Activated T-cell treated with anti-CD3 and anti-CD28 coated beads, Interleukin-2, amount 50 U/mL, for 72 hours (primary cell): ENCODE measurements at places on chromosomes 11 and 22.
A peak's percentile ranks its signal among the peaks of the same experiment; 100 is the strongest.

DNA sequence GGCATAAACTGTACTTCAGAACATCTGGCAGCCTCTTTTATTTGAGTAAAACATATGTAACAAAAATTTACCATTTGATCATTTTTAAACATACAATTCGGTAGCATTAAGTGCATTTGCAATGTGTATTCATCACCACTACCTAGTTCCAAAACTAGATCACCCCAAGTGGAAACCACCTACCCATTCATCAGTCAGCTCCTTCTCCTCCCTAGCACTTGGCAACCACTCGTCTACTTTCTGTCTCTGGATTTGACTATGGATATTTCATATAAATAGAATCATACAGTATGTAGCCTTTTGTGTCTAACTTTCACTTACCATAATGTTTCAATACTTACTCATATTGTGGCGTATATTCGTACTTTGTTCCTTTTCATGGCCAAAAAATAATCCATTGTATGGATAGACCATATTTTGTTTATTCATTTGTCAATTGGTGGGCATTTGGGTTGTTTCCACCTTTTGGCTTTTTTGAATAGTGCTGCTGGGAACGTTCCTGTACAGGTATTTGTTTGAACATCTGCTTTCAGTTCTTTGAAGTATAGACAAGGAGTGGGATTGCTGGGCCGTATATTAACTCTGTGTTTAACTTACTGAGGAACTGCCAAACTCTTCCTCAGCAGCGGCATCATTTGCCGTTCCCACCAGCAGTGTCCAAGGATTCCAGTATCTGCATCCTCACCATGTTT lies 27.2 kb upstream of the ADORA2A start:
- DNase-seq, result no peak

DNA sequence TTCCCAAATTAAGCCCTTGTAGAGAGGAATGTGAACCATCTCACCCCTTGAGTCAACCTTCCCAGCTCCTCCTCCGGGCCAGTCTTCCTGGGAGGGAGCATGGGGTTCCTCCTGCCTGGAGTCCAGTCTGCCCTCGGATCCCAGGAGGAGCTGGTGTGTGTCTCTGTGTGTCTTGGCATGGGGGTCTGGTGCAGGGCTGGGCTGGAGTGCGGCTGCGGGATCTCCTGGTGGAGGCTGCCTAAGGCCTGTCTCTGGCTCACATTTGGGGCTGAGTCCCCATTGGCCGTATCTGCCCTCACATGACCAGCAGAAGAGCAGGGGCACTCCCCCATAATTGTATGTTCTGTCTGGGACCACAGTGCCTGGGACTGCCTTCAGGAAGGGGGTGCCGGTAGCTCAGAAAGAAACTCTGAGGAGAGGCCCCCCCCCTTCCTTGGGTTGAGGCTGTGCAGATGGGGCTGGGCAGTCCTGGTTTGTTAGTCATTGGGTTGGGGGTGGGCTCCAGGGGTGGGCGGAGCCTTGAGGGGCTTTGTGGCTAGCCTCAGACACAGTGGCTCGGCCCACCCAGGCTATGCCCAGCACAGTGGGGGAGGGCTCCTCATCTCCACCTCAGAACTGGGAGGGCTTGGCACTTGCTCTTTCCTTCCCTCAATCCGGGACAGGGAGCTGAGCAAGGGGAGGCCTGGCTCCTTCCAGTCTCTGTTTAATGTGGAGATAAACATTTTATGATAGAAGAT lies 2.9 kb downstream of the C1QTNF5 start:
- DNase-seq, result no peak

GRCh38 chr11:95076981-95077380 lies 10.3 kb downstream of the SRSF8 start:
- no peak for DNase-seq

DNA sequence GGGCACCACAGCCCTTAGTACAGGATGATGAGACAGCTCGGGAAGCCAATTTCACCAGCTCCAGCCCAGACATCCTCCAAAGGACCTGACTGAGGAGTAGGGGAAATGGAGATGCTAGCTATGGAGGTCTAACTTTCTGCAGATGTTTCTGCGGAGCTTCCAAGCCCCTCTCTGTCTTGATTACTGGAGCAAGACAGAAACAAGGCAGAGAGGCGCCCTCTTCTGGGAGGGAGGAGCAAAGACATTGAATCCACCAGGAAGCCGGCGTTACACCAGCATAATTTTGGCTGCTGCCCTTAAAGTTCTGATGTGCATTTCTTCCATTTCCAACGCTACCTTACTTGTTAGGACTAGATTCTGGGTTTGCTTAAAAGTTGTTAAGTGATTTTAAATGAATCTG lies 107.3 kb upstream of the HSD17B12 start:
- no peak for DNase-seq

DNA sequence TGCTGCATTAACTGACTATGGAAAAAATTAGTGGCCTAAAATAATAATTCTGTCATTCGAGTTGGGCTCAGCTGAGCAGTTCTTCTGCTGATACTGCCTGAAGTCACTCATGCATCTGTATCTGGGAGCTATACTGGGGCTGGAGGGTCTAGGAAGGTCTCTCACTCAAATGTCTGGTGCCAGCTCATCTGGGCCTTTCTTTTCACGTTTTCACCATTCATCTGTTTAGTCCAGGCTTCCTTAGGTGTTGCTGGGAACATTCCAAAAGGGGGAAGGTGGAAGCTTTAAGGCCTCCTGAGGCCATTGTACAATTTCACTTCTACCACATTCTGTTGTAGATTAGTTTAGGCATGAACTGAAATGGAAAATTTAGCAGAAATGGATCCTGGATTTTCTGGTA lies 28.0 kb downstream of the YAP1 start:
- DNase-seq, result no peak

DNA sequence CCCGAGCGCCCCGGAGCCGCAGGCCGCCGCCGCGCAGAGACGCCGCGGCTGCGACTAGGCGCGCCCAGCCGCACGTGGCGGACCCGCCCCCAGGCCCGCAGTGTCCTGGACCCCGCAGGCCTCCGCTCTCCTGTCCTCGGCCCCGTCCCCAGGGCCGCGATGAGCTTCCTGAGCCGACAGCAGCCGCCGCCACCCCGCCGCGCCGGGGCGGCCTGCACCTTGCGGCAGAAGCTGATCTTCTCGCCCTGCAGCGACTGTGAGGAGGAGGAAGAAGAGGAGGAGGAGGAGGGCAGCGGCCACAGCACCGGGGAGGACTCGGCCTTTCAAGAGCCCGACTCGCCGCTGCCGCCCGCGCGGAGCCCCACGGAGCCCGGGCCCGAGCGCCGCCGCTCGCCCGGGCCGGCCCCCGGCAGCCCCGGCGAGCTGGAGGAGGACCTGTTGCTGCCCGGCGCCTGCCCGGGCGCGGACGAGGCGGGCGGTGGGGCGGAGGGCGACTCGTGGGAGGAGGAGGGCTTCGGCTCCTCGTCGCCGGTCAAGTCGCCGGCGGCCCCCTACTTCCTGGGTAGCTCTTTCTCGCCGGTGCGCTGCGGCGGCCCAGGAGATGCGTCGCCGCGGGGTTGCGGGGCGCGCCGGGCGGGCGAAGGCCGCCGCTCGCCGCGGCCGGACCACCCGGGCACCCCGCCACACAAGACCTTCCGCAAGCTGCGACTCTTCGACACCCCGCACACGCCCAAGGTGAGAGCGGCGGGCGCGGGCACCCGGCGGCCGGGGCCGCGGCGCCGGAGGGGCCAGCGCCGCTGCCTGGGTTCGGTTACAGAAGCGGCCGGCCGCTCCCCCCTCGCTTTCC lies 528 bp downstream of the WEE1 start:
- peak; percentile 39 for DNase-seq

DNA sequence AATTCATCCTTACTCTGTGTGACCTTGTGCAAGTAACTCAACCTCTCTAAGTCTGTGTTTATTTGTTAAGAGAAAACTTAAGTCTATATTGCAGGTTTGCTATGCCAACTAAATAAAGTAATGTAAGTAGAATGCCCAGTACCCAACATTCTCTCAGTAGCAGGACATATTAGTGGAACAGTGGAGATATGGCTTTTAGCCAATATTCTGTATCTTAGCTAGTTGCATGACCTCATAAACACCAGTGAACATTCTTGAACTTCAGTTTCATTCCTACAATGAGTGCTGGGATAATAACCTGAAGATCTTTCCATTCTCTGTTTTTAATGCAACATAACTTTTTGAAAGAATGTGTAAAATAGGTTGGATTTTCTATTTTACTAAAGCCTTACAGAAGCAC lies 77.0 kb downstream of the RAB38 start:
- no peak for DNase-seq

GRCh38 chr22:35174401-35175038 lies 82.8 kb upstream of the HMGXB4 start:
- no peak for DNase-seq

- DNase-seq, result peak; percentile 41
These were observed 657 bp downstream of the IGHMBP2 start for GRCh38 chr11:68904248-68904847.

DNA sequence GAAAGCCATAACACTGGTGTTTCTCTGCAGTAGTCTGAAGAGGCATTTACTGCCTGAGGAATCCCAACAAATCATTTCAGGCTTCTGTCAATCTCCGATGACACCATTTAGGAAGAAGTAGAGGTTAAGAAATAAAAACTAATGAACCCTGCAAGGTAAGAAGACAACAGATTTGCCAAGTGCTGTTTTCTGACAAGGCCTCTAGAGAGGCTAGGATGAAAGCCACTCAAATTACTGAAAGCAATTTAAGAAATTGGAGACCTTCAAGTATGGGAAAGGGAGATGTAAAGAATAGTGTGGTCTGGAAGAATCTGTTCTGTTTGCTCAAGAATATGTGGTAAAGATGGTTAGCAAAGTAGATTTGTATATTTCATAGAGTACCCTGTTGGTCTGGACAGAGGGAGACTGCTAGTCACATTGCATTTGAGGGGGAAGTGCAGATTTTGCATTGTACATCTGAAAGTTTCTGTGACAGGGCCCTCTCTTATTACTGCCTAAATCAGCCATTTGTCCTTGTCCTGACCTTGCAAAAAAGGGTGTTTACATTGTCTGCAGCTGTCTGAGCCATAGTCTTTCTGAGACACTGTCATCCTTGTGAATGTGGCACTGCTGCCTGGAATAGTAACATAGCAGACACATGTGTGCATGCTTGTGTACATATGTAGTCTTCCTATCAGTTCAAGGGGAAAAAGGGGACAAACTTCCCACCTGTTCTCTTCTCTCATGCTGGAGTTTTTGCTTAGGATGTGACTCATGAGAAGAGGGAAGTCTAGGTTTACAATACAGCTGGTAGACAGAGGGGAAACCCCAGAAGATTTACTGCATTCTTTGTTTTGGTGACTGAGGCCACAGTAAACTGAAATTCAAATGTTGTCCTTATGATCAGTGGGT lies 640.2 kb upstream of the KIRREL3 start:
- no peak for DNase-seq

DNA sequence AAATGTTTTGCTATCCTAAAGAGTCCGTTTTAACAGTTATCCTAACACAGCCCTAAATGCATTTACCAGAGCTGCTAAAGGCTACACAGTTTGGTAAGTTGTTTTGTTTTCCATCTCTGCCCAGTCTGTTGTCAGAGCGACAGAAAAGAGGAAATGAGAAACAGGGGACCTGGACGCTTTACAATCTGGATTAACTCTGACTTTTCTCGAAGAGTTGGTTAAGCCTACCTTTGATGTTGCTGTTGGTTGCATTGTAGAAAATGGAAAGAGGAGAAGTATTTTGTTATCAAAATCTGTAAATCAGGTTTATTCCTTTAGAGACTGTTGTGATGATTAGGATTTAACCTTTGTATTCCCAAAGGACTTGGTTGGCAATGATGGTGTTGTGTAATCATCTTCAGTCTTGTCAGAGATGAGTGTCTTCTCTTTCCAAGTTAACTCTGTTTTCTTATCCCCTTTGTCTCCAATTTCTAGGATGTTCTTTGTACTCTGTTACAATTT lies 481 bp downstream of the ANGPTL5 start:
- no peak for DNase-seq

DNA sequence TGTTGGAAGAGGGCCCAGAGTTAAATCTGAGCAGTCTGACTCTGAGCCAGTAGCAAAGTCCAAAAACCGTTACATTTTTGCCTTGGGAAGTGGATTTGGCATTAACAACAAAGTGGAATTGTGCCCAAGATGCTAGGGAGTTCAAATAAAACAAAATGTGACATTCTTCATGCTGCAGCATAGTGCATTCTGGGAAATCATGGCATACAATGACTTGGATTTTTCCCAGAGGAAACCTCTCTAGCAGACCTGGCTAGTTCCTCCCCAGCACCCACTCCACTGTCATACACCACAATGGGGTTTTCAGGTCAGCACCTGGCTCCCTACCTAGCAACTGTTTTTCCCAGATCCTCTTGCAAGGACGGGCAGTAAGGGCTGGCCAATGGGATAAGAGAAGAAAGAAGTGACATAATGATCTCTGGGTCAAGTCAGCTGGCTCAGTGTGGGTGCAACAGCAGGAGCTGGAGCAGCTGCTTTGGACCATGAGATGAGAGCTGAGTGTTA lies 24.8 kb upstream of the CYB5R3 start:
- no peak for DNase-seq

- no peak for DNase-seq
These were observed 29.9 kb downstream of the LRRC74B start for GRCh38 chr22:21075516-21076138.
